Activated CD4-positive, alpha-beta T cell treated with anti-CD3 and anti-CD28 coated beads, Interleukin-2, amount 10 ng/mL, durations not matched to agents 7 days and 5 days (primary cell): ENCODE measurements at places on chromosomes 6 and 20. TPM values are rescaled to one million over a fixed set of nuclear protein-coding genes. Genes with fewer than 3 reads are reported as not detected.

The SAPCD1 gene
- total RNA-seq = 12.0 TPM

The TGIF2 gene
- total RNA-seq = 24.1 TPM

GRCh38 chr6:170289180-170289931 is 1.5 kb downstream of the DLL1 start:
- H3K27me3 ChIP-seq = peaks cover 74% of the 10 kb centered on the region
- H3K36me3 ChIP-seq = peaks cover 2% of the 10 kb centered on the region
- H3K4me1 ChIP-seq = peaks cover 39% of the 10 kb centered on the region
- DNase-seq = no peak

DNA sequence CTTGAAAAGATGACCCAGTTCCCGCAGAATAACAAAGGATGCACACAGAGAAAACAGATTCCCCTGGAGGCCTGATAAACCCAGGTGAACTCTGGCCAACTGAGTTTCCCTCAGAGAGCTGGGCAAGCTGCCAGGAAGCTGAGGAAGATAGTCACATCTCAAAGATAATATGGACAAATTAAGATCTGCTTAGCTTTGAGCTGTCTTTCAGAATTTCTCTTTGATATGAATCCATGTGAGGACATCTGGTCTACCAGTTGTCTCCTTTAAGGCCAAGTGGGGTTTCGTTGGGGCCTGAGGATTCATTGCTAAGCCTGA is 59.5 kb downstream of the ID4 start:
- no peaks in the 10 kb centered on the region for H3K36me3 ChIP-seq
- no peaks in the 10 kb centered on the region for H3K27me3 ChIP-seq
- DNase-seq = no peak
- no peaks in the 10 kb centered on the region for H3K4me1 ChIP-seq
- no peak overlapping the region for H3K4me3 ChIP-seq

The CYP24A1 gene
- total RNA-seq = not detected

GRCh38 chr6:106270414-106270813 is 55.1 kb downstream of the ATG5 start:
- peaks cover 10% of the 10 kb centered on the region for H3K4me1 ChIP-seq
- H3K4me3 ChIP-seq = no peak overlapping the region
- peaks cover 41% of the 10 kb centered on the region for H3K36me3 ChIP-seq
- no peak for DNase-seq

DNA sequence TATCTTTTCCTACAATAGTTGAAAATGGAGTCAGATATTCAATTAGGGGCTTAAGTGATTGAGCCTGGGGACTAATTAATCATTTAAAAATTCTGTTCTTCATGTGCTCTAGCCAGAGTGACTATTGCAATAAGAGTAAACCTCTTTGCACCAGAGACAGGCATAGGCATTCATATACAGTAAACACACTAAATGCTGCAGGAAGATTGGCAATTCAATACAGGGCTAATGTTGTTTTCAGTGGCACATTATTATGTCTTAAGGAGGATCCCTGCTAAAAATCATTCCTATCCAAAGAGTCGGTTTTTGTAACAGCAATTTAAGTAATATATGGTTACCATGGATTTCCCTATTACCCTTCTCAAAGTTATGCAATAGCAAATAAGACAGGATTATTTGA is 1.2 kb downstream of the PDE7B start:
- DNase-seq = no peak
- H3K4me3 ChIP-seq = peak overlapping the region; percentile 28
- H3K36me3 ChIP-seq = peaks cover 2% of the 10 kb centered on the region
- no peaks in the 10 kb centered on the region for H3K27me3 ChIP-seq
- H3K27ac ChIP-seq = no peak overlapping the region

DNA sequence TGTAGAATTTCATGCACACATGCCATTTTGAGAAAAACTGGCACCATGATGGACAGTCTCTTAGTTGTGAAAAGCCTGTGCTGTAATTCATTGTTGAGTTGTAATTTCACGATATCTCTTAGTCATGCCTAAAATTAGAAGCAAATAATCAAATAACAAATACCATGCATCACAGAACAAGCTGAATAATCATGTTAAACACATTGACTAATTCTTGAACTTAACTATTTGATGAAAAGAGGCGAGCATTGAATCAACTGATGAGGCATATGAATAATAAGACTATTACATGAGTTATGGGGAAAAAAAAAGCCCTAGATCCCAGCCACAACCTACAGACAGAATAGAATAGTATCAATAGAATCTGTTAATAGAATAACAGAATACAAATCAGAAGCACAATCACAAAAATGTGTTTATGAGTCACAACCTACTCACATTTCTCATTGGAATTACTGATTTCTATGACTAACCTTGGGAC is 14.2 kb upstream of the RNF217 start:
- no peak overlapping the region for H3K27ac ChIP-seq
- H3K4me3 ChIP-seq = no peak overlapping the region
- H3K27me3 ChIP-seq = peaks cover 4% of the 10 kb centered on the region
- no peaks in the 10 kb centered on the region for H3K36me3 ChIP-seq

- no peak overlapping the region for H3K4me3 ChIP-seq
- H3K27me3 ChIP-seq = peaks cover 11% of the 10 kb centered on the region
- H3K4me1 ChIP-seq = peaks cover 17% of the 10 kb centered on the region
Observed at GRCh38 chr20:46563170-46563859, 12.9 kb upstream of the OCSTAMP start.

DNA sequence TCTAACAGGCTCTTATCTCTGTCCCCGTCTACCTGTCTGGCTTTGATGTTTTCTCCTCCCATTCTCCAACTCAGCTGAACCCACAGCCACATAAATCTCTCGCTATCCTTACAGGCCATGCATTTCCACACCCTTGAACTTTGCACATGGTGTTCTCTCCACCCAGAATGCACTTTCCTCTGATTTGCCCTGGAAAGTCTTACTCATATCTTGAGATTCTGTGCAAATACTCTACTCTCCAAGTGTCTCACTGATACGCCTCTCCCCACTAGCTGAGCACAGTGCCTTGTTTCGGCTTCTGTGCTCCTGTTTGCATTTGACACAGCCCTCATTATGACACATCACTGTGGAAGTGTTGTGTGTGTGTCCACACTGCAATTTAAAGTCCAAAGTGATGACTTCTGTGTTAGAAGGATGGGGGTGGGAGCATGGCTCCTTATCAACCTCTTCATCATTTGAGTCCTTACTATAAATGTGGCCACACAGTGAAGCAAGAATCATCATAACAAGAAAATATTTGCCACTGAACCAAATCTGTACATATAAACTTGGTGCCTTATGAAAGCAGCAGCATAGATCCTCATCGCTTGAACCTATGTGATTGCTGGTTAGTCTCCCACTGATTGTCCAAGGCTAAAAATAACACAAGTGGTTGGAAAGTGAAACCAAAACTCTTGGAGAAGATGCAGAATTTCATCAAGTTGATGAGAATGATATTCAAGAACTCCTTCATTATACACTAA is 5.5 kb upstream of the PRELID3B start:
- no peak overlapping the region for H3K27ac ChIP-seq
- no peak for DNase-seq
- no peak overlapping the region for H3K4me3 ChIP-seq

GRCh38 chr6:134057478-134057877 is 5.1 kb upstream of the SLC2A12 start:
- peaks cover 6% of the 10 kb centered on the region for H3K27me3 ChIP-seq
- no peak overlapping the region for H3K27ac ChIP-seq
- H3K4me3 ChIP-seq = no peak overlapping the region
- peaks cover 4% of the 10 kb centered on the region for H3K4me1 ChIP-seq
- H3K36me3 ChIP-seq = no peaks in the 10 kb centered on the region

DNA sequence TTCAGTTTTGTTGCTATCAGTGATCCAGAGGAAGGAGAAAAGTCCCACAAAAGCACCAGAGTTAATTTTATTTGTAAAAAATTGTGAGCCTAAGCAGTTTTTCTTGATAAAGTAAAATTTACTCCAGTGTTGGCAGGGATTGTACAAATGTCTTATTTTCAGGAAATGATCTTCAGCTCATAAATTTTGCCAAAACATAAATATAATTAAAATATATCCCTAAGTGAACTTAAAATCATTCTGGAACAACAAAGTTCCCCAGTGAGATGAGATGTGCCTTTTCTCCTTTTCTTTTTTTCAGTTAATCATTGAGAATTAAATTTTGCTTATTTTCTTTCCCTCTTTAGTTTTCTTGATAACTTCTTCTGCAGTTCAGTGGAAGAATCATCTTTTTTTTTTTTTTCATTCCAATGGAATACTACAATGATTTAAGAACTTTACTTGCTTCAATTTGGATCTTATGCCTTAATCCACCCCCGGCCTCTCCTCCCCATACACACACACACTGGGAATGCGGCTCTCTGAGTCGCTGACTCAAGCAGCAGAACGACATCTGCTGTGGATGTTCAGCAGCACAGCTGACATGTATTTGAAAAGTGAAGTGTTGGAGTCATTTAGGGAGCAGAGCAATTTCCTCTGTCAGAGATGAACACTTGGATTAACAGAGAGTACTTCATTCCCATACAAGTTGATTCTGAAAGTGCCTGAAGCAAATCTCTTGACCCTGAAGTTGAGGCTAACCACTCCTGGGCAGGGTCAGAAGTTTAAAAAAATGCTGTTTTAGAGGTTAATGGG is 27.7 kb upstream of the LAMA4 start:
- no peak for DNase-seq
- H3K36me3 ChIP-seq = no peaks in the 10 kb centered on the region
- H3K4me3 ChIP-seq = no peak overlapping the region
- H3K27ac ChIP-seq = no peak overlapping the region

DNA sequence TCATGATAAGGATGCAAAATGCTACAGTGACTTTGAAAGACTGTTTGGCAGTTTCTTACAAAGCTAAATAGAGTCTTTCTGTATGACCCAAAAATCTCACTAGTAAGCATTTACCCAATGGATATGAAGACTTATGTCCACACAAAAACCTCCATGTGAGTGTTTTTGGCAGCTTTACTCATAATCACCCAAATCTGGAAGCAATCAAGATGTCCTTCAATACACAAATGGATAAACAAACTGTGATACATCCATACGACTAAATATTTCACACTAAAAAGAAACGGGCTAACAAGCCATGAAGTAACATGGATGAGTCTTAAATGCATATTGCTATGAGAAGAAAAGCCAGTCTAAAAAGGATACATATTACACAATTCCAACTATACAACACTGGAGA is 117.2 kb downstream of the PDE10A start:
- H3K36me3 ChIP-seq = no peaks in the 10 kb centered on the region
- H3K27ac ChIP-seq = no peak overlapping the region

The ZC3H12D gene
- 10.7 TPM for total RNA-seq

- DNase-seq = no peak
- no peak overlapping the region for H3K4me3 ChIP-seq
- H3K36me3 ChIP-seq = no peaks in the 10 kb centered on the region
- H3K4me1 ChIP-seq = no peaks in the 10 kb centered on the region
- H3K27ac ChIP-seq = no peak overlapping the region
Observed at GRCh38 chr20:58523971-58524315, 8.7 kb upstream of the APCDD1L start.

DNA sequence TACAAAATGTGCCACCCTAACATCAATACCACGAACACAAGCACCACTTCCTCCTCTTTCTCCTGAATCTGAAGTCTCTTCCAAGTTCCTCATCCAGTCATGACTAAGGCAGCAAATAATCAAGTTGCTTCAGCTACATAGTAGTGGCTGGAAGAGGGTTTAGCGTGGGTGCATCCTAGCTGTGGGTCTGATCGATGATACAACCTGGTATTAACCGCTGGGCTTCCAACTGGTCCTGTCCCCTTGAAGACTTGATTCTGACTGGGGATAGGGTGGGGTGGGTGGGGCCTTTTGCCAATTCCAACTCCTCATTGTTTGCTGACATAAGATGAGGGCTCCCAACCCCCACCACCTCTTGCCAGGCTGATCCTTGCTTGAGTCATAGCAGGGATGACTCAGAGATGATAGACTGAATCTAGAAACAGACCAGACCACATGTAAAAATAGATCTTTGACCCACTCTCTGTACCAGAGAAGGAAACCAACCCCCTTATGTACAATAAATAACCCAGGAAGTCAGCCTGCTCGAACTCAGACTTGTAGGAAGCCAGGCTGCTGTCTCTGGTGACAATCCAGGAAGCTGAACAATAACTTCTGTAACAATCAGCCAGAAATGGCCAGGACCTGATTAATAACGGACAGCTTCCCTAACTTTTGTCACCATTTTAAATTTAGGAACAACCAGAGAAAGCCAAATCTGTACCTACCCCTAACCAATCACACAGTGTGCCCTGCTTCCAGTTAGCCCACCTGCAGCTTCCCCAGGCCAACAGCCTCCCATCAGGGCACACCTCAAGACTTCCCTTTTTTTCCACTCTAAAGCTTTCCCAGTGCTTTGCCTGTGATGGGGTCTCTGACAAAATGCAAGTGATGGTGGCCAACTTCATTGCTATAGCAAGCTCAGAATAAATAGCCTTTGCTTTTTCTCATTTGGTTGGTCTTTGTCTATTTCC is 68.9 kb upstream of the FAM184A start:
- H3K27me3 ChIP-seq = peaks cover 3% of the 10 kb centered on the region
- H3K4me1 ChIP-seq = peaks cover 42% of the 10 kb centered on the region
- H3K36me3 ChIP-seq = peaks cover 10% of the 10 kb centered on the region

- H3K27ac ChIP-seq = no peak overlapping the region
- no peak overlapping the region for H3K4me3 ChIP-seq
- H3K36me3 ChIP-seq = peaks cover 1% of the 10 kb centered on the region
- H3K4me1 ChIP-seq = peaks cover 34% of the 10 kb centered on the region
- no peaks in the 10 kb centered on the region for H3K27me3 ChIP-seq
Observed at GRCh38 chr20:8212286-8212685, 80.2 kb downstream of the PLCB1 start.

GRCh38 chr6:112308476-112308875 is 38.7 kb upstream of the RFPL4B start:
- no peaks in the 10 kb centered on the region for H3K36me3 ChIP-seq
- H3K4me1 ChIP-seq = no peaks in the 10 kb centered on the region
- H3K4me3 ChIP-seq = no peak overlapping the region
- peaks cover 50% of the 10 kb centered on the region for H3K27me3 ChIP-seq
- no peak overlapping the region for H3K27ac ChIP-seq

GRCh38 chr6:155850408-155850841 is 394.8 kb upstream of the NOX3 start:
- H3K27ac ChIP-seq = no peak overlapping the region
- no peaks in the 10 kb centered on the region for H3K4me1 ChIP-seq
- H3K36me3 ChIP-seq = no peaks in the 10 kb centered on the region
- H3K27me3 ChIP-seq = no peaks in the 10 kb centered on the region
- no peak overlapping the region for H3K4me3 ChIP-seq

The PNRC1 gene
- 111 TPM for total RNA-seq

DNA sequence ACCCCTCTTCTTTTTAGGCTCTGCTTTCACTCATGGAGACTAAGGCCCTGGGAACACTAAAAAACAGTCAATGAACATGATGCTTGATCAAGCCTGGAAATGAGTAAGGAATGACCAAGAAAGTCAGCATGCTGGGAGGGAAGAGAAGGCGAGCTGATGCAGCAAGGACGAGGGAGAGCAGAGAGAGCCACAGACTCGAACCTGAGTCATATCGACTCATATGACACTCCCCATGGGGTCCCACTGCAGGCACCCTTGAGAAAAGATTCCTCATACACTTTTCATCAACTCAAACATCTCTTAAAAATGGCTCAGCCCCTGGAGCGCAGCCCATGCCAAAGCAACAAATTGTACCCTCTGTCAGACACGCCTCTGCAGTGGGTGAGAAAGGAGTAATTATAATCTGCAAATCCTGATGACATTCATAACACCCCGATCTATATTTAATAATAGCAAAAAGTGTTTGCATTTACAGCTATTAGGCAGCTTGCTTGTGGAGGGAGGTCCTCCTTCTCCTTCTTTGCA is 127.2 kb downstream of the F13A1 start:
- no peak overlapping the region for H3K27ac ChIP-seq
- no peaks in the 10 kb centered on the region for H3K27me3 ChIP-seq
- H3K4me1 ChIP-seq = no peaks in the 10 kb centered on the region
- H3K4me3 ChIP-seq = no peak overlapping the region

- DNase-seq = no peak
- peaks cover 73% of the 10 kb centered on the region for H3K27me3 ChIP-seq
- H3K4me3 ChIP-seq = no peak overlapping the region
- no peaks in the 10 kb centered on the region for H3K36me3 ChIP-seq
Observed at GRCh38 chr20:22561965-22562577, 22.3 kb downstream of the FOXA2 start.

The GSTA2 gene
- total RNA-seq = not detected
